NCI-H345 (cell line): ENCODE measurements at places on chromosomes 4 and X.

DNA sequence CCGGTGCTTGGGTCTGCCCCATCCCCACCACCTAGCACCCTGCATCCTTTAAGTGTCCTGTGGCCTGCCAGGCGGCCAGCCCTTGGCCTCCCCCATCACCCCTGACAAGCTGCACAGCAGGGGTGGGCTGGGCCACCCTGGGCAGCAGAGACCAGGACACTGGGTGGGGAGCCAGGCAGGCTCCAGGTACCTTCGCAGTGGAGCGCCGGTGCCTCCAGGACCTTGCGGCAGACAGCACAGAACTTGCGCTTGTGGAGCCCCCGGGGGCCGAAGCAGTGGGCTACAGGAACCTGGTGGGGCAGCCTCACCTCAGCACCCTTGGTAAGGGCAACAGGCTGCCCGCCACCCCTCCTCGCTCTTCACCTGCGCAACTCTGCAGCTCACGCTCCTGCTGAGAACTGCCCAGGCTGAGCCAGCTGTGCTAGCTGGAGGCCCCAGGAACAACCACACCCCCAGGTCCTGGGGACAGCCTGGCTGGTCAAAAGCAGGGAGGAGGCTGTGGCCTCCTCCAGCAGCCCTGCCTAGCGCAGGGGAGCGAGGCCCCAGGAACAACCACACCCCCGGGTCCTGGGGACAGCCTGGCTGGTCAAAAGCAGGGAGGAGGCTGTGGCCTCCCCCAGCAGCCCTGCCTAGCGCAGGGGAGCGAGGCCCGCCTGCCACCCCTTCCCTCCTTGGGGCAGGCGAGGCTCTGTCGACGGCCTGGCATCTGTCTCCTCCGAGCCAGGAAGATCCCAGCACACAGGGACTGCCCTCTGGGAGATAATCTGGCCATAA is 4.6 kb downstream of the DGKQ start:
- no peak for DNase-seq

DNA sequence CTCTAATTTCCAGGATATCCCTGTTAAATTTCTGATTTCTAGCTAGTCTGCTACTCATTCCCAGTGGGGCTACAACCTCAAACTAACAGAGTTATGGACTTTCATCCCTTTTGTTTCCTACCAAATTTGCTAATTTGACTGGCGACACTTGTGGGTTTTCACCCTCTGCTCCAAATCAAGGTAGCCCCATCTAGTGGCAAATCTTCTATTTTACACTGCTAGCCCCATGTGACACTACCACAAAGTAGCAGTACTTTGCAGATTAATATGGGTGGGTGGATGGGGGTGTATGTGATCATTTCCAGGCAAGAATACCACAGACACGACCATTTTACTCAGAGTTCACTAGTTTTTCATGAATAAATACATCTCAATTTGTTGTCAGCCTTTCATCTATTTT is 150.3 kb downstream of the MSL3 start:
- peak; percentile 2 for DNase-seq

DNA sequence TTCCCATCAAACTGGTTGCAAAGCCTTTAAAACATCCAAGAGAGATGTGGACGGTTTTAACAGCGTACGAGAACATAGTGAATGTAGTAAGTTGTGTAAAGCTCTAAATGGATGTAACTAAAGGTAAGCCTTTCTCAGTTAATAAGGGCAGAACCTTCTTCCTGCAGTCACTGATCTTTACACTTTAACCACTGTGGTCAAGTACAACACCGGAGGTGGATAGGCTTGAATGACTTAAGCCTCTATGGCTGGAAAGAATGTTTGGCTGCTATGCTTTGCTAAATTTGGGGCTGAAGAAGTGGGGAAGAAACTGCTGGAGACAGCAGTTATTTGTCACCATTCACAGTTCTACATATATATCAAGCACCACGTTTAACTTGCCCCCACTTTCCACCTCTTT is 285.1 kb upstream of the FMR1 start:
- no peak for DNase-seq

DNA sequence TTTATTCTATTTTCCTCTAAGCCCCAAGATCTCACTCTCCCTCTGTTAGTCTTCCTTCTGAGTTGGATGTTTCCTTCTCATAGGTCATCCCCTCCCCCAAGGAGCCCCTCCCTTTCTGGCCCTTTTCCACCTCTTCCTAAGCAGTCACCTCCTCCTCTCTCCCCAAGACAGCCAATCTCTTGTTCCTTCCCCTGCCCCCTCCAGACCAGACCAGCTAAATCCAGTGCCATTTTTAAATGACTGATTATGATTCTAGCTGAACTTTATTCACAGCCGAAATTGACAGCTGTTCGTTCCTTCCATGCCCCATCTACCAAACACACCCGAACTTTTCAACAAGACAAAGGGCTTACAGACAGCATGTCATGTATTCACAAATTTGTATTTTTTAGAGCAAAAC is 1.9 kb downstream of the SPIN2A start:
- no peak for DNase-seq

DNA sequence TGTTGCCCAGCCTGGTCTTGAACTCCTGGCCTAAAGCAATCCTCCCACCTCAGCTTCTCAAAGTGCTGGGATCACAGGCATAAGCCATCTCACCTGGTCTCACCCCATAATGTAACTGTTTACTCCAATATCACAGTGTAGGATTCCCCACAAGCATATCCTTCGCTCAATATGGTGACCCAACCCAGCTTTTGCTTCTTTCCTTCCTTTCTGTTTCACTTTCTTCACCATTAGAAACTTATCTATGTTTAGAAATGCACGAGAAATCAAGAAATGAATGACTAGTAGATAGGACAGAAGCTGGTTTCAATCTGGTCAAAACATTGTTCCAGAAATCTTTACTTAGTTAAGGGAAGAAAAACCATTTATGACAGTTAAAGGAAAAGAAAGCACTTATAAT is 18.9 kb downstream of the TSPAN5 start:
- no peak for DNase-seq

GRCh38 chr4:151841107-151841506 is 80.3 kb upstream of the GATB start:
- no peak for DNase-seq

DNA sequence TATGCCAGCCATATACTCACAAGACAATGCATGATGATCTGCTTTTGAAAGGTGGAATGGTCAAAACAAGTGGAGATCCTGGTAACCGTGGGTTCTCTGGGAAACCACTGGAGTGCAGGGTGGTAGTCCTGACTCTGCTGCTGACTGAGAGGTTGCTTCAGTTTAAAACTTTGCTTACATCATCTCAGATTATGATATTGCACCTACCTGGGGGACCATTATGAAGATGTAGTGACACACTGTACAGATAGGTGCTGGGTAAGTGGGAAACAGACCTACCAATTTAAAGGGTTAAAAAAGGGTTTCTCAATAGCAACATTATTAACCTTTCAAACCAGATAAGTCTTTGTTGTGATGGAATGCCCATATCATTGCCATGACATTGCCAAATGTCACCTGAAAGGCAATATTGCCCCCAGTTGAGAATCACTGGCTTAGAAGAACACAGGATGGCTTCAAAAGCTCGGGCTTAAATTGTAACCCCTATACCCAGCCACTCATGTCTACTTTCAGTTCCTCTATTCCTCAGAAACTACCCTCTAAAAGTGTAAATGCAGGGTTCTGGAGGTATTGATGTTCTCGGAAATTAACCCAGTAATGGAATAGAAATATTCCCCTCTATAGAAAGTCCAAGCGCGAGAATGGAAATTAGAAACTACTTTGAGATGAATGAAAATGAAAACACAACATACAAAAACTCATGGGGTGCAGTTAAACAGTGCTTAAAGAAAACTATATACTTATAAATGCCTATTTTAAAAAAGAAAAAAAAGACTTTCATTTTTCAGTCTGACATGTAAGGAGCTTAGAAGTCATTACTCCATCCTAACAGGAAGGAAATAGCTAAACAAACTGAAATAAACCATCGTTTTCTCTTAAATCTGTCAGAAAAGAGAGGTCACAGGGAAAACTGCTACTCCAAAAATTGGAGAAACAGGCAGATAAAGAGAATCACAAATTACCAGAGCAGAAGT is 65.8 kb downstream of the ARHGEF6 start:
- no peak for DNase-seq
